Stimulated activated CD4-positive, alpha-beta T cell treated with anti-CD3 and anti-CD28 coated beads, TNF-alpha, amount 100 ng/mL, for 24 hours (primary cell): ENCODE measurements at places on chromosomes 3 and 15.
A peak's percentile ranks its signal among the peaks of the same experiment; 100 is the strongest.

DNA sequence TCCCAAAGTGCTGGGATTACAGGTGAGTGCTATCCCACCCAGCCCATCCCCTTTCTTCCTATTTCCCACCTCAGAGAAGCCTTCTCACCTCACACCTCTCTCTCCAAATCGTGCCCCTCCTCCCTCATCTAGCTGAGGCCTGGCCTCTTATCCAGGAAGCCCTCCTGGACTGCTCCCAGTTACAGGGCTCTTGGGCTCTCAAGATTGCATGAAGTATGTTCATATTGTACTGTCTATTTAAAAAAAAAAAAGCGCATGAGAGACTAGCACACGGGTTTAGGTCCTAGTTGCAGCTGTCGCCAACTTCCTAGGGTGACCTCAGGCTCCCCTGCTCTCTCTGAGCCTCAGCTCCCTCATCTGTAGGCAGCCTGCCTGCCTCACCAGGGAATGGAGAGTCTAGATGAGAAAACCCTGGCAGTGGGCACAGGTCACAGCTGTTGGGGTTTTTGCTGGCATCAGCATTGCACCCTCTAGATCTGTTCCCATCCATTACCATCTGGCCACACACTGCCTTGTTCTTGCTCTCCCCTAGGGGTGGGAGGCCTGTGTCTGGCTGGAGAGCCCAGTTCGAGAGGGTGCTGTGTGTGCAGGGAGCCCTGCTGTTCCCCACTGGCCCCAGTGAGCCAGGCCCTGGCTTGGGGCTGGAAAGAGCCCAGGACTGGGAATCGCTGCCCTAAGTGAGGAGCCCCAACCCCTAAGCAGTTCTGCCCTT lies 24.2 kb upstream of the C15orf39 start:
- no peak for DNase-seq

DNA sequence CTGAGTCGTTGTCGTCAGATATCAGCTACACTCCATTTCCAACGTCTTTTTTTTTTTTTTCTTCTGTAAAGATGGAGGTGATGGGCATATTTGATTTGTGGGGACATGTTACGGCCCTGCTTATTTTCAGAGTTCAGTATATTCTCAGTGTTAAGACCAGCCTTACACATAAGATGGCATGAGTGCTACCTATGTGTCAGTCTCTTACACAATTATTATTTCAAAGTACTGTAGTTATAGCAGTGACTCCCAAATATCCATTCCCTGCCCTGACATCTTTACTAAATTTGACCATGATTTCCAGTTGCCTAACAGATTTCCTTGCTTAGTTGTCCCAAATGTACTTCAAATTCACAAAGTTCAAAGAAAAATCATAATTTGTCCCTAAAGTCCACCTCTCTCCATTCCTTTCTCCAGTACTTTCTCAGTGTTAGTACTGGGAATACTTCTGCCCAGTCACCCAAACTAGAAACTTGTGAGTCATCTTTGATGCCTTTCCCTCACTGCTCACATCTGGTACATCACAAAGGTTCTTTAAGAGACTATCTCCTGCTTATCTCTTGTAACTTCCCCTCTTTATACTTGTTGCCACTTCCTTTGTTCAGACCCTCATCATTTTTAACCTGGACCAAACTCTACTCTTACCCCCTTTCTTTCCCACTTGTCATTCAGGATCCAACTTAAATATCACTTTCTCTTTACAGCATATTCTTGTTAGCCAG lies 67.0 kb downstream of the ZNF609 start:
- no peak for DNase-seq

DNA sequence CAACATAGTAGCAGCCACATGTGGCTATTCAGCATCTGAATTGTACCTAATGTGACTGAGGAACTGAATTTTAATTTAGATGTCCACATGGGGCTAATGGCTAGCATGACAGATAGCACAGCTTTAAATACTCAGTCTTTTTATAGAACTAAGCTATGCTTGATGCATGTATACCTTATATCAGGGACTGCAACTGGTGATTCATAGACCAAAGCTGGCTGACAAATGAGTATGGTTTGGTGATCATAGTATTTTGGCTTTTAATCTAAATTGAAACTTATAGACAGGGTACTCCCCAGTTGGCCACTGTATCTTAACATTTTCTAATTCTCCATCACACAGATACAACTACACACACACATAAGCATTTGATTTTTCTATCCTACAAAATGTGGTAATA lies 83.6 kb downstream of the IGSF11 start:
- DNase-seq, result no peak

DNA sequence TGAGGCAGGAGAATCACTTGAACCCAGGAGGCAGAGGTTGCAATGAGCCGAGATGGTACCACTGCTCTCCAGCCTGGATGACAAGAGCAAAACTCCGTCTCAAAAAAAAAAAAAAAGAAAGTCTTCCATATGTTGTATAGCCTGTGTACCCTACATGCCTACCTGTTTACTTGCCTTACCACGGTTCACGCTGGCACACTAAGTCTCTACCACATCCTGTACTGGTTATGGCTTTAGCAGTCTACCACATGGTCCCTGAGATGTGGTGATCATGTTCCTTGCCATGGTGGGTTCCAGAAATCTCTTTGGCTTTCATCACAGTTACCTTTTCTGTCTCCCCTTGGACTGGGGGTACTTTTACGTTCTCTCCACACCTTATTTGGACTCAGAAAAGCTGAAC lies 63.8 kb upstream of the TBC1D5 start:
- no peak for DNase-seq

- DNase-seq, result no peak
Measured at GRCh38 chr3:182005219-182005618, 293.5 kb downstream of the SOX2 start.

DNA sequence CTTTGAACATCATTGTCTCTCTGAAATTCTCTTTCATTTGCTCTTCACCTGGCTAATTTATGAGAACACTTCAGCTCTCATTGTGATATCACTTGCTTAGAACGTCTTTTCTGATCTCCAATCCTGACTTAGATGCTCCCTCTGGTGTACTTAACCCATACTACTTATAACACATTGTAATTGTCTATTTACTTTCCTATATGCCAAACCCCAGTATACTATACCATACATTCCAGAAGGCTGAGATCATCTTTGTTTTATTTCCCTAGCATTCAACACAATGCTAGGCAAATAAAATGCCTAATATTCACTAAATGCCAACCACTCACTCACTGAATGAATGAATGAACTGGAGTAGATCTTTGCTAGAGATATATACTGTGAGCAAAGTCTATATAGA lies 27.0 kb upstream of the PEX5L start:
- no peak for DNase-seq

DNA sequence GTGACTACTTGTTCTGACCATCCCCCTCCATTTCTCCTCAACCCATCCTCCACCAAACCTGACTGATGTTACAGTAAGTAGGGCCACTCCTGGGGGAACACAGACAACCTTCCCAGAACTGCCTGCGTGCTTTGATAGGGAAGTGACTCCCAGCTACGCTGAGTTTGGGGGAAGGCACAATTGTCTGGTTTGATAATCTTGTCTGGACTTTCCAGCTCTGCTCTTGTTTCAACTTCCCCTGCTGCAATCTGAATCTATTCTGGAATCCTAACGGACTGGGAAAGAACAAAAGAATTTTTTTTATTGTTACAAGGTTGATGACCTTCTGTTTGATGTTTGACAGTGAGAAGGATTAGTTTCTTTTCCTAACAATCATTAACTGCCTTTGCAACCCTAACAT lies 895.6 kb downstream of the ROBO1 start:
- no peak for DNase-seq

- DNase-seq, result no peak
Measured at GRCh38 chr3:149566292-149566975, 91.4 kb downstream of the WWTR1 start.

DNA sequence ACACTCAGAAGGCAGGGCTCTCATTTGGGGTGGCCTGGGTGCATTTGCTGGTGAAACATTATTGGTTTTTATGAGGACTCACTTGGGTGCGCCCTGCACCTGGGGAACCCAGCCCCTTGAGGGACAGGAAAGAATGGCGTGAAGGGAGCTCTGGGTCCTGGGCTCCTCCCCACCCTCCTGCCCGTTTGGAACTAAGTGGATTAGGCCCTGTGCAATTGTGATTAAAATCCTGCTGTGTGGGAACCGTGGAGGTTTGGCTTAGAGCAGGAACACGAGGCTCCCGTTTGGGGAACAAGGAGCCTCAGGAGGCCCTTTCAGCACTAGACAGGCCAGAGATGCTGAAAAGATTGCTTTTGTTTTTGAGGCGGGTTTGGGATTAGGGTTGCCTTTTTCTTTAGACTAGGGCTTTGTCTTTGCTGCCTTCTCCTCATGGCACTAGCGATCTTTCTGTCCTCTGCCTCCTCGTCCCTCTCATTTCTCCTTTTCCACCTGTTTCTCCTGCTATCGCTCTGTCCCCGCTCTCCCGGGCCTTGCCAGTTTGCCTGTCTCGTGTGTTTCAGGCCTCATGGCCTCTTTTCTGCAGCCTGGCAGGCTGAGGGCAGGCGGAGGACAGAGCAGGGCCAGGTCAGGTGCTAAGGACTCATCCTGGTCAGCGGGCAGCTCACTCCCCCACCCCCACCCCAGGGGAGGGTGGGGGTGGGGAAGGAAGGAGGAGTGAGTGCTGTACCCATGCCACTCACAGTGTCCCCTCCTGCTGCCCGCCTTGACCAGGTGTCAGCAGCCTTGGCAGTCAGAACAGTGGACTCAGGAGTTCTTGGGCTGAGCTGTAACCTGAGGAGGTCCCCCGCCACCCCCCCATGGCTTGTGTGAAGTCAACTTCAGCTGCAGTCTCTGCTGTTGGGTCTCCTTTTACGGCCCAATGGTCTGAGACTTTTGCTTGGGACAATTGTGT lies 8.6 kb downstream of the MAPKAPK3 start:
- no peak for DNase-seq

DNA sequence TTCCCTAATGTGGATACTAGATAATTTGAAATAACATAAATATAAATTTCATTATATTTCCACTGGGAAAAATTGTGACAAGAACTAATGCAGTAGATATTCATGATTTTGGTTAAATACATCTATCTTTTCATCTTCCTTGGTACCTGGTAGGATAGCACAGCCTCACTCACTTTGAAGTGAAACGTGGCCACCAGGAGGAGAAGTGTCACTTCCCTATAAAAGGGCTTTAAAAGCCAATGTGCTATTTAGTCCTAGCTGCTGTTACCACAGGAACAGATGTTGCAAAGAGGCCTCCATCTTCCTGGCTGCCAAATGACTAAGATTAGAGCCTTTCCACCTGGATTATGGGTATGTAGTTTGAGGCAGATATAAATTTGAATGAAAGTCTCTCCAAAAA lies 140.0 kb downstream of the PLOD2 start:
- DNase-seq, result no peak

GRCh38 chr15:64665179-64665578 lies 110.2 kb downstream of the RBPMS2 start:
- no peak for DNase-seq

DNA sequence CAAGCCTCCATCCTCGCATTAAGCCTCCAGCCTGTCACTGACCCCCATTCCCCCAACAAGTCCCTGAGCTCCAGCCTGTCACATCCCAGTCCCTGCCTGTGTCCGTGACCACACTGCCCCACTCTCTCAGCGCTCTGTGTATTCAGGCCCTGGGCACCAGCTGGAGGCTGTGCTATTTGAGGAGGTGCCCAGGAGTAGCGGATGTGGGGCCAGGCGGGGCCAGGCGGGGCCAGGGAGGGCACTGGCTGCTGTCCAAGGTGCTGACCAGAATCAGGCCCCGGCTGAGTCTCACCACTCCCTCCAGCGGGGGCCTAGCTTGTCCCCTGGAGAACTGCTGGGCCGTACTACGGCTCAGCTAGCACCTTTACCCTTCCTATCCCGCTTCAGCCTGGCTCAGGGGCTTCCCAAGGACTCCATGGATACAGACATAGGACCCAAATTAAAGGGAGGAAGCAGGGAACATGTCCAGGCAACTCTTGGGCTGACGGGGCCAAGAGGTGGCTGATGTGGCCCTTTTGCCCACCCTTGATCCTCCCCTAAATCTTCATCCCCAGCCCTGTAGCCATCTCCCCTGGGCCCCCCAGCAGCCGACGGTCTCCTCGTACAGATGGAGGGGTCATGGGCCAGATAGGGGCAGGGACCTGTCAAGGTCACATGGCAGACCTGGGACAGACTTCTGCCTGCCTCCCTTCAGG lies 1.1 kb downstream of the HHATL start:
- DNase-seq, result peak; percentile 46

GRCh38 chr15:38411902-38412301 lies 42.0 kb upstream of the FAM98B start:
- DNase-seq, result no peak

DNA sequence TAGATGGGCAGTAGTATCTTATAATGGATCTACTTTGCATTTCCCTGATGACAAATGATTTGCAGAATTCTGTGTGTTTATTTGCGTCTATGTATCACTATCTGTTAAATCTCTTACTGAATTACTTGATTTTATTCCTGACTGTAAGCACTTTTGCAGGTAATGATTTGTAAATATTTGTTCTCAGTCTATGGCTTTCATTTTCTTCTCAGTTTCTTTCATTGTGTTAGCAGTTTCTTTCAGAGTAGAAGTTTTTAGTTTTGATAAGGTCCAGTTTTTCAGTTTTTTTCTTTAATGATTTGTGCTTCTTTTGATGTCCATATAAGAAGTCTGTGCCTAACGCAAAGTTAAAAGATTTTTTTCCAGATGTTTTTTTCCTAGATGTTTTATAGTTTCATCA lies 12.9 kb downstream of the SLC25A36 start:
- DNase-seq, result no peak

- no peak for DNase-seq
Measured at GRCh38 chr3:15159501-15160136, 46.4 kb upstream of the CAPN7 start.

- no peak for DNase-seq
Measured at GRCh38 chr3:48222616-48223513, at the start of gene CAMP. CAMP (plus strand) TSS chr3:48223495; CDS start chr3:48223512, 17 bp downstream.

- DNase-seq, result no peak
Measured at GRCh38 chr3:100106094-100106493, 8.2 kb downstream of the FILIP1L start.

- no peak for DNase-seq
Measured at GRCh38 chr3:128917291-128917690, 37.9 kb downstream of the ACAD9 start.

- DNase-seq, result no peak
Measured at GRCh38 chr3:120028271-120029047, 65.8 kb downstream of the GSK3B start.

- DNase-seq, result no peak
Measured at GRCh38 chr3:159346271-159346903, 544.5 kb downstream of the MFSD1 start.

DNA sequence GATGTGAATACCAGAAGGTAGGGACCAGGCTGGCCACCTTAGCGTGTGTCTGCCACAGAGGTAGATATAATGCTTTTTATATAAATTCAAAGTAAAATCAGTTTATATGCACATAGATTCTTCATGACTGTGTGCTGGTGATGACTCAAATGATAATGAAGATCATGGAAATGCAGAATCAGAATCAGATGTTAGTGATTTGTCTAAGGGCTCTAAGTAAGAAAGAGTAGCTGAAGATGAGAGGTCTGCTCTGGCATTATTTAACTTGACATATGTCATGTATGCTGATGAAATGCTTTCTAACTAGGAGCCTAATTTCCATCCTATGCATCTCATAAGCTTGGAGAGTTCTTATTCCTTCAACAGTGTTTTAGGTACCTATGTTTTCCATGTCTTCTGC lies 50.3 kb upstream of the DPH6 start:
- no peak for DNase-seq

- no peak for DNase-seq
Measured at GRCh38 chr3:52061121-52061910, 4.9 kb upstream of the DUSP7 start.

- DNase-seq, result no peak
Measured at GRCh38 chr15:78950902-78951840, 6.3 kb upstream of the CTSH start.
